ENCODE measurements at places on chromosomes 1 and 21.

- DNase-seq = peak; percentile 76
Observed at GRCh38 chr1:183209533-183210158, 23.6 kb downstream of the LAMC2 start.

- DNase-seq = peak; percentile 99
Observed at GRCh38 chr21:34526618-34527290, 14.7 kb upstream of the KCNE1 start.

GRCh38 chr1:52633291-52633754, 355 bp downstream of the SHISAL2A start:
- no peak for DNase-seq

- DNase-seq = no peak
Observed at GRCh38 chr1:68814067-68814466, 317.2 kb upstream of the DEPDC1 start.

GRCh38 chr1:41397753-41398330, 36.6 kb downstream of the FOXO6 start:
- DNase-seq = no peak

DNA sequence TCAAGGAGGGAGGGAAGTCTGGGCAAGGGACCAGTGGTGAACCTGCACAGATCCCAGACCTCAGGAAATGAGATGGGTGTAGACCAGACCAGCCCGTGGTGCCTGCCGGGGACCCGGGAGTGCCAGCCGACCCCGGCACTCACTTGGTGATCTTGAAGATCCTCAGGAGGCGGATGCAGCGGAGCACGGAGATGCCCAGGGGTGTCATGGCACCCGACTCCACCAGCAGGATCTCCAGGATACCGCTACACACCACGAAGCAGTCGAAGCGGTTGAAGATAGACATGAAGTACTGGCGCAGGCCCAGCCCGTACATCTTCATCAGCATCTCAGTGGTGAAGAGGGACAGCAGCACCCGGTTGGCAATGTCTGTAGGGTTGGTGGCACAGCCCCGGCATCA, 34.5 kb downstream of the CACNA1S start:
- DNase-seq = no peak

- DNase-seq = no peak
Observed at GRCh38 chr1:79638382-79638781, 631.9 kb upstream of the ADGRL4 start.

GRCh38 chr1:170593173-170594011, 61.4 kb downstream of the GORAB start:
- no peak for DNase-seq

DNA sequence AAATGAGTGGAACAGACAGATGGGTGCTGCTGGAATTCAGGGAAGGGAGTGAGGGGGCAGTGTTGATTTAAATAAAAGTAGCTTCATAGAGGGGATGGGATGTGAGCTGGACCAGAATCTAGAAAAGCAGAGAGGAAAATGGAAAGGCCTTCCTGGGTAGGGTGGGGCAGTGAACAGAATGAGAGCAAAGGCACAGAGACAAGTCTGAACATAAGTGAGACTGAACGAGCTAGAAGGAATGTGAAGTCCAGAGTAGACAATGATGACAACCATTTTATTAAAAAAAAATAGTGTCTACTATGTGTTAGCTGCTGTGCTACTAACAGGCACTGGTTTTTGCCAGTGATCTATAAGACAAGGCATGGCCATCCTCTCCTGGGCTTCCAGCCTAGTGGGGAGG, 36.0 kb downstream of the ELK4 start:
- no peak for DNase-seq

- DNase-seq = no peak
Observed at GRCh38 chr1:20663365-20663764, 2.2 kb upstream of the DDOST start.

DNA sequence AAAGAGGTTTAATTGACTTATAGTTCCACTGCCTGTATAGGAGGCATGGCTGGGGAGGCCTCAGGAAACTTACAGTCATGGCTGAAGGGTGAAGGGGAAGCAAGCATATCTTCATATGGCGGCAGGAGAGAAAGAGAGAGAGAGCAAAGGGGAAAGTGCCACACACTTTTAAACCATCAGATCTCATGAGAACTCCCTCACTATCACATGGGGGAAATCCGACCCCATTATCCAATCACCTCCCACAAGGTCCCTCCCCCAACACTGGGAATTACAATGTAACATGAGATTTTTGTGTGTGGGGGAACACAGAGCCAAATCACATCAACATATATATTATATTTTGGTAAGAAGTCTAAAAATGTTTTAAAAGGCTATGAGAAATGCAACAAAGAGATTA, 27.2 kb downstream of the FABP3 start:
- no peak for DNase-seq

GRCh38 chr1:78255383-78255782, 209.6 kb downstream of the GIPC2 start:
- DNase-seq = no peak

- no peak for DNase-seq
Observed at GRCh38 chr21:44071359-44072104, 35.7 kb upstream of the PWP2 start.

- DNase-seq = no peak
Observed at GRCh38 chr1:41296506-41296905, 54.4 kb upstream of the SCMH1 start.

DNA sequence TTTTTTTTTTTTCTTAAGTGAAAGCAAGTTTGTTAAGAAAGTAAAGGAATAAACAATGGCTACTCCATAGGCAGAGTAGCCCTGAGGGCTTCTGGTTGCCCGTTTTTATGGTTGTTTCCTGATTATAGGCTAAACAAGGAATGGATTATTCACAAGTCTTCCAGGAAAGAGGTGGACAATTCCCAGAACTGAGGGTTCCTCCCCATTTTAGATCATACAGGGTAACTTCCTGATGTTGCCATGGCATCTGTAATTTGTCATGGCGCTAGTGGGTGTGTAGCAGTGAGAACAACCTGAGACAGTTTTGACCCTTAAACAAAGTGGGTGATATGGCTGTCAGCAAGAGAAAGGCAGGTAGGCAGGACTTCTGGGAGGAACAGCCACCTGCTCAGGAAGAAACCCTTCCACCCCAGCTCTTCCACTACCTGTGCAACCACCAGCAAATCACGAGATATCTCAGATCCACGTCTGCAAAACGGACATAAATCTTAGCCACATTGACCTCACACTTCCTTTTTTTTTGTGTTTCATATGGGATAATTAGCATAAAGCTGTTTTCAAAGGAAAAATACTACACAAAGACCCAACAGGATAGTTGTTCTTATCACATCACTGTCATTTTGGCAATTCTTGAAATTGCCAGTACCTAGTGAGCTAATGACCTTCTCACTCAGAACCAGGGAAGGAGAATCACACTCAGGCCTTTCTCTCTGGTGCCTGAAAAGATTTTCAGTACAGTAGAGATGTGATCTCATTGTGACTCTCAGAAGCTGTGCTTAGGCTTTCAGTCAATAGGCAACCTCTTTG, 34.8 kb upstream of the DUSP10 start:
- no peak for DNase-seq

DNA sequence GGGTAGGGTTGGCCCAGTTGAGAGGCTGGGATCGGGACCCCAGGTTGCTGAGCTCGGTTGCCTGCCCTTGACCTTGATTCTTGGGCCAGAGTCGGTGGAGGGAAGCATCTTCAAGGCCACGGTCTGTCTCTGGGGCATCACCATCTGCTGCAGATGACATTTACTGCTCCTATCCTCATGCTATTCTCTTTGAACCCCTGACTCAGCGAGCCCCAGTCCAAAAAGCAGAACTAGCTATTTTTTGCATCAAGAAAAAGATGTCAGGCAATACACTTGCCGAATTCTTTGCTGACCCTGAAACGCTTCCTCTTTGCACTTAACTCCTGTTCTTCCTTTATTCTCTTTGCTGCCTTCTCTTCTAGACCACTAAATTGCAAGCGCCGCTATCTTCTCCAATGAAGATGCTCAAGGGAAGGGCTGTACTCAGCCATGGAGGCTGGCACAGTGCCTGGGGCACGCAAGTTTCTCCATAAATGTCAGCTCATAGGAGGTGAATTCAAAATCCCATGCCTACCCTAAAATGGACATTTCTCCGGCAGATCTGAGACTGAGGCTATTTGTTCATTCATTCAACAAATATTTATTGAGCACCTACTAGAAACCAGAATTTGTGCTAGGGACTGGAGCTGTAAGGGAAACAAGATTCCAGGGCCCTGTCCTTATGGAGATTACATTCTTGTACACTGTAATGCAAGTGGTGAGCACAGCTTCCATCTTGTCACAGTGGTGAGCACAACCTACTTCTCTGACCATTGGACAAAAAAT, 20.5 kb upstream of the CAPZB start:
- DNase-seq = no peak

DNA sequence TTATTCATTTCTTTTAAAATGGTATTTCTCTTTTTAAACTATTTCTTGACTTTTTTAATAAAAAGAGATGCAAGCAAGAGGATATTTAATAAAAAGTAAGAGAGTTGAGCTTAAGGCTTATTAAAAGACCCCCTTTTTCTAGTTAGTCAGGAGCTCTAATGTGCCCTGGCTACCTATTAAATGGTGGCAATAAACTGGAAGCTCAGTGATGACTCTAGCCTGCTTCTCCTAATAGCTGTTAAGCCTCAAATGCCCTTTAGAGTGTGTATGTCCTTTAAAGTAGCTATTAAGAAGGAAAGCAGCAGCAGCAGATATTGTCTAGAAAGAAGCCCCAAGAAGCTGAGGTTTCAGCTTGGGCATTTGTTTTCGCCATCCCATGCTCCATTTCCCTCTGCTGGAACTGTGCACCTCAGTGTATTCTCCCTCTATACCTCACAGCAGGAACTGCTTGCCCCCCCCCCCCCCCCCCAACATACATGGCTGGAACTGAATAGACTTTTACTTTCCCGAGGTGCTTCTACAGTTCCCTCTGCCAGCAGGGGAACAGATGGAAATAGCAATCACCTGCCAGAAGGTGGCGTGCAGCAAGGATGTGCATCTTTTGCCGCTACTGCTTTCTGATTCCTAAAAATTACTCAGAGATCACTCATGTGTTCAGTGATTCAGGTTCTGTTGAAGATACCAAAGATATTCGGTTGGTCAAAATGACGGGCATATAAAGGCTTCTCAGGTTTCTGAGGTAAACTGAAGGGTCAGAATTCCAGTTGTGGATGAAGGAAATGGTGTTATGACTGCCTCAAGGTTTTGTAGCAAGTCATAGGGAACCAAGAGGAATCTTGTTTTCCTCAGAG, 2.5 kb downstream of the RGS4 start:
- peak; percentile 76 for DNase-seq

DNA sequence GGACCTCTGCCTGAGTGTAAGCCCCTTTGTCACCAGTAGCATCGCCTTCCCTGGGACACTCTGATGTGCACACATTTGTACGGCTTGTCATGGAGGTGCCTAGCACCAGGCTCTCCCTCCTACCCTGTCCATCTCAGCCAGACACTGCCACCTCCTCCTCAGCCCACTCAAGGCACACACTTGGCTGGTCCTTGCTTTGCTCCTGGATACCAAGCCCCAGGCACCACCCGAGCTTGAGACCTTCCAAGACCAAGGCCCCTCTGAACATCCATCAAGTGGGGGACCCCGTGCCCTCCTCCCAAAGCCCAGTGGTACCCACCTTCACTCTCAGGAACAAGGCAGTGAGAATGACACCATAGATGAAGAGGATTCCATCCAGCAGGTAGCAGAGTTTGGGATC, 78.0 kb downstream of the CD247 start:
- no peak for DNase-seq

DNA sequence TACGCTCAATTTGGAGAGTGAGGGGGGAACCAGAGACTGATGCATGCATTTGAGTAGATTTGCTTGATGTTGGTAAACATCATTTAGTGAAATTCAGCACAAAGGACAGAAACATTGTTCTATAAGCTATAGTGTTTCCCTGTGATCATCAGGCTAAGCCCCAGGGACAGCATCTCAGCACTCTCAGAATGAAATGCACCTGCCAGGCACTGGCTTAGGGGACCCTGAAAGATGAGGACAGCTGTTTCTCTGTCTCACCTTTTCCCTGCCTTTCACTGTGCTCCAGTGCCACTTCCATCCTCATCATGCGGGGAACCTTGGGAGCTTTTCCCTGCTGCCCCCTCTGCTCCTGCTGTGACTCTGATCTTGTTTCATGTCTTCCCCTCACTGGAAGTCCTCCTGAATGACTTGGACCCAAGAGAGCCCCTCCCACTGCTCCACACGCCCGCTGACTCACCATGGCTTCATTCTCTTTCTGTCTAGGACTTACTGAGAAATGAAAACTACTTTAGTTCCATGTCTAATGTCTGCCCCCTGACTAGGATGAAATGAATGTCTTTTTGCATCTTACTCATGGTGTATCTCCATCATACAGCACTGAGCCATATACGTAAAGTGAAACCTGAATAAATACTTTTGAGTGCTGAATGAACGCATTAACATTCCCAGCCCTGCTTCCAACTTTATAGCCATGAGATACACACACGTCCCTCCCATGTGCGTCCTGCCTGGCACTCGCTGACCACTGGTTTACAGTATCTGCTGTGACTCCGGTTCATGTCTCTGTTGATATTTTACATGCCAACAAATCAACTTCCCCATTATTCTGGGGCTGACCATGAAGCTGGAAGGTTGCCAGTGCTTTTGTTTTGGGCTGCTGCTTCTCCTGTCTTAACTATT, 182.0 kb downstream of the PCP4 start:
- DNase-seq = no peak
